ENCODE measurements at places on chromosomes 5 and 9. TPM values are rescaled to one million over a fixed set of nuclear protein-coding genes. Genes with fewer than 3 reads are reported as not detected.

- no peak for DNase-seq
Measured at GRCh38 chr5:157608972-157609565, 33.5 kb upstream of the ADAM19 start.

PHYHD1 gene
- total RNA-seq: 47.3 TPM

TAF7 gene
- 48.0 TPM for total RNA-seq

DNA sequence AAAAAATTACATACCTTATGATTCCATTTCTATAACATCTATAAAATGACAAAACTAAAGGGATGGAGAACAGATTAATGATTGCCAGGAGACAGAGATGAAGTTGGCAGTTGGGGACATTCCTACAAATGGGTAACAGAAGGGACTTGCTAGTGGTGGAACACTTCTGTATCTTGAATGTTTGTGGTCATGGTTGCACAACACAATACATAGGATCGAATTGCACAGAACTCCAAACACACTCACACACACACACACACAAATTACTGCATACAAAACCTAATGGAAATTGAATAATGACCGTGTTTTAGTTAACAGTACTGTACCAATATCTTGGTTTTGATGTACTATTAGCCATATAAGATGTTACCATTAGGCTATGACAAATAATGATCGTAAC is 330.7 kb upstream of the POU5F2 start:
- DNase-seq: no peak
